ENCODE measurements at places on chromosomes 2 and 18. TPM values are rescaled to one million over a fixed set of nuclear protein-coding genes. Genes with fewer than 3 reads are reported as not detected.

GRCh38 chr2:172195836-172196376 is 93.2 kb upstream of the DLX2 start:
- no peak for DNase-seq

GRCh38 chr2:45293182-45293581 is 283.9 kb upstream of the SIX2 start:
- DNase-seq: no peak

DNA sequence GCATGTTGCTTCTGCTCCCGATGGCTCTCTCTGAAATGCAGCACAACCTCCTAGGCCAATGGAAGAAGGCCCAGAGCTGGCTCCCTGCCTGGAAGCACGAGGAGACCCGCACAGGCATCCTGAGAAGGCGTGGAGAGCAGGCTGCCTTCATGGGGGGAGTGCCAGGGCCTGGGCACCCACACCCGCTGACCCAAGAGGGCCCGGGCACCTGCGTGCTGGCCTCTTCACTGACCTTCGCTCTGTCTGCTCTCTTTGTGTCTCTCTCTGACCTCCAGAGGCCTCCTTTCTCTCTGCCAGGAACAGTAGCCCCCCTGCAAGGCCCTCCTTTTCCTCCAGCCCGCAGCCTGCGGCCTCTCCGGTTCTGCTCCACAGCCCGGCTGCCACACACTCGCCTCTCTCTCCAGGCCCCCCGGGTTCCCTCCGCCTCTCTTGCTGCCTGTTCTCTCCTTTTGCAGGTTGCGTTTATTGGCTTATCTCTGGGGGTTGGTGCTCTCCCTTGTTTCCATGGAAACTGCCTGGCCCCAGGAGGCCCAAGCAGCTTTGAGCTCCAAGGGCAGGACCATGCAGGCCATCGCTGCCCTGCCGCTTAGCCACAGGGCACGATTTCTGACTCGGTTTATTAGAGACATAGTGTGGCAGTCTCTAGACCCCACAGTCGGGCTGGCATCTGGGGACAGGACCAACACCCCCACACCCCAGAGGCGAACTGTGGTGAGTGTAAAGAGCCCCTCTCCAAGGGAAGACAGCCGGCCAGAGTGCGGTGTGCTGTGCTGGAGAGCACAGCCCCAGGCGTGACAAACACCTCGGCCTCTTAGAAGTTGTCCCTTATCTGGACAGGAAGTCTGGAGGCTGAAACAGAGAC is 1.7 kb downstream of the MZT2B start:
- no peak for DNase-seq

The CD8B2 gene
- not detected for total RNA-seq

GRCh38 chr2:54723996-54724559 is 616 bp downstream of the EML6 start:
- DNase-seq: no peak

Data from upper lobe of right lung (tissue), 1 donor.